ENCODE measurements at places on chromosomes 5 and 9.

- no peak for DNase-seq
Measured at GRCh38 chr5:160991205-160991604, 139.2 kb upstream of the ATP10B start.

DNA sequence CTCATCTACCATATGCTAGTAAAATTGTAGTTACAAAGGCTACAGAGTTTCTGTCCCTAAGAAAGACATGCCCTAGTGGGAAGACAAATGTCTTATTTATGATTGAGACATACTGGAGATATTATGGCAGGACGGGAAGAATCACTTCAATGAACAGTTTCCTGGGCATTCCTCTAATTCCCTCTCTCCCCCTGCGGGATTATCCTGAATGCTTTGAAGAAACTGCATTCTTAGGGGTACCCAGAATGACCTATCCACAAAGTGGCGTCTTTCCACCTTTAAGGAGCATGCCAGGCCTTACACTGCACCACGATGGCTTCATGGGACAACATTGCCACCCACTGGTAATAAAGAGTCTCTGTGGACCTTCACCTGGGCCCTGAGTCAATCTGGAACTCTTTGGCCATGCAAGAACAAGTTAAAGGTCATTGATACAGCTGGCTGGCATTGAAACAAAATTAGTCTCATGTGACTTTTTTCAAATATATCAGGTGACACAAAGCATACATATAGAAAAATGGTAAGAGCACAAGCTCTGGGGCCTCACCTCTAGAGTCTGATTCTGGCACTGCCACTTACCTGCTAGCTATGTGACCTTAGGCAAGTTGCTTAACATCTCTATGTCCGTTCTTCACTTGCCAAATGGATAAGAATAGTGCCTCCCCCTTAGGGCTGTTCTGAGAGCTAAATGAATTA is 32.0 kb downstream of the ANKRD55 start:
- peak; percentile 11 for DNase-seq

DNA sequence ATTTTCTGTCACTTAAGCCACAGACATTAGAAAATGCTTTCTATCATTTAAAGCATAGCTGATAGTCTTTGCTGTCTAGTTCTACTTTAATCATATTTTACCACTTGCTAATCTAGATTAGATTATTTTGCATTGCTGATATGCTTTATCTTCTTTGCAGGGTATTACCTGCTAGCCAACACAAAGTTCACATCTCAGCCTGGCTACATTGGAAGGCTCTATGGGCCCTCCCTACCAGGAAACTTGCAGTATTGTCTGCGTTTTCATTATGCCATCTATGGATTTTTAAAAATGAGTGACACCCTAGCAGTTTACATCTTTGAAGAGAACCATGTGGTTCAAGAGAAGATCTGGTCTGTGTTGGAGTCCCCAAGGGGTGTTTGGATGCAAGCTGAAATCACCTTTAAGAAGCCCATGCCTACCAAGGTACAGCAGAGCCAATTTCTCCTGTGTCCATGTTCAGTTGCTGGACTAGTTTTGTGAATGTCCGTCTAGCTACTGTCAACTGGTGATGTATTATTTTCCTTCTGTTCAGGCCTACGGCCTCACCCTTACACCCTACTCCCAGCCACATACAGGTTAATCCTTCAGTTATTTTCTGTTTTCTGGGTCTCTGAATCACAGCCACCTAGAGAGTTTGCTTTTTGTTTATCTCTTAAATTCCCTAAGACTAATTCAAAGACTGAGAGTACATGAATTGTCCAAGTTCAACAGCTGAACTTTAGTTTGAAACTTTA is 99.9 kb downstream of the MAMDC2 start:
- no peak for DNase-seq

DNA sequence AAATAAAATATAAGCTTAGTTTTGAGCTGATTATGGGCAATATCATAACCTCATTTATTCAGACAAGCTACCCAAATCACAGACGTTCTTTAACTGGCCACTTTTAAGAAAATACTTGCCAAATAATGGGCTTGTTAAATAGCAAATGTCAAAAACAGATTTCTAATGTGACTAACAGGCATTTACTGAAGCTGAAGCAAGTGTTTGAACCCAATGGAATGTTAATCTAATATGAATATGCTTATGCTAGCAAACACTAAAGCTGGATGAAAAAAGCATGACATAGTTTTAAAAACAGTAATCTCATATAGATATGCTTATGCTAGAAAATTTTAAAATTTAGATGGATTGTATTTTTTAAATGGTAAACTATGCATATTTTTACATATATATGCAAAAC is 411.6 kb upstream of the PTGER4 start:
- DNase-seq = no peak

GRCh38 chr5:91142819-91143218 is 240.3 kb downstream of the ARRDC3 start:
- DNase-seq = no peak

DNA sequence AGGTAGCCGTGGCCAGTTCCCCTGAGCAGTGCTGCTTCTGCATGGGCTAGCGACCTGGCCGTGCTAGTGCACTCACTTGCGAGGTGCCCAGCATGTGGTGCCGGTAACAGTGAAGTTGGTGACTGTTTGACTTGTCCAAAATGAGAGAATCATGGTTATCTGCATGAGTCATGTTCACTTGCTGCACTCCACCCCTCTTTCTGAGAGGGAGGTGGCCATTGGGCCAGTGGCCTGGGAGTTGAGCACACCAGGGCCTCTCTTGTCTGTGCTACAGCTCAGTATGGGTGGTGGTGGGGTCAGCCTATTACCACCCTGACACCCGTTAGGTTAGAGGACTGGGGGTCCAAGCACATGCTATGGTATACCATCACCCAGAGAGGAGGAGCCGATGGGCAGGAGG is 55.4 kb upstream of the GARNL3 start:
- DNase-seq = no peak

All from activated CD8-positive, alpha-beta memory T cell treated with anti-CD3 and anti-CD28 coated beads for 1 hour (primary cell).